ENCODE measurements at places on chromosomes 2 and 18.

- DNase-seq = no peak
These were observed 32.6 kb upstream of the RAPH1 start for GRCh38 chr2:203567691-203568090.

GRCh38 chr2:51516667-51517066 is 484.7 kb upstream of the NRXN1 start:
- DNase-seq = no peak

DNA sequence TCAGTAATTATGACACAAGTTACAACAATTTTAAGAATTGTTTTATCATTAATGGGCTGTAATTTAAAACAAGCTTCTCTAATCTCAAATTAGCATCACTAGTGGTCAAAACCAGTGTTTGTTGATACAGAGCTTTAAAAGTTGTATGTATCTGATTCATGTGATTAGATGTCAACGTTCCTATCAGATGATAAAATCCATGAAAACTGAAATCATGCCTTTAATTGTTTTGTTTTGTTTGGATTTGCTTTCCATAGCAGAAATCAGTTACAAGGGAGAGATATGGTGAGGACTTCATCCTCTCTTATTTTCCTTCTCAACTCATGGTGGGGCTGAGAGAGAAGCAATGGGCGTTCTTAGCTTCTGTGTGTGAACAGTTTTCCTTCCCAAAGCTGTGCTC is 469.6 kb downstream of the PID1 start:
- DNase-seq = no peak

DNA sequence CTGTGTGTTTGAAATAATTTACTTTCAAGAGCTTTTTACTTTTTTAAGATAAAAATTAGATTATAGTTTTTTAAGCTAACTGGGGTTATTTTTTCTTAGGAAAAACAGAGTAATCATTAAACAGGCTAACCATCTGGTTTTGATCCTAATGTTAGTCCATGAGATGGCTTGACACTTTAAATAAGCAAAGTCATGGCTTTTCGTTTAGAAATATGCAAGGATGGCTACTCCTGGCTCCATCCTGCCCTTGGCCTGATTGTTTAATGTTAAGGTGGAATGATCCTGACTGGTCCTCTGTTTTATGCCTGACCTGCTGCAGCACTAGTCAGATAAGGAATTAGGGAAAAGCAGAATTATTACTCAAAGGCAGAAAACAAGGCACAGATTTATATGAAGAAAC is 39.7 kb upstream of the PNPT1 start:
- DNase-seq = no peak

DNA sequence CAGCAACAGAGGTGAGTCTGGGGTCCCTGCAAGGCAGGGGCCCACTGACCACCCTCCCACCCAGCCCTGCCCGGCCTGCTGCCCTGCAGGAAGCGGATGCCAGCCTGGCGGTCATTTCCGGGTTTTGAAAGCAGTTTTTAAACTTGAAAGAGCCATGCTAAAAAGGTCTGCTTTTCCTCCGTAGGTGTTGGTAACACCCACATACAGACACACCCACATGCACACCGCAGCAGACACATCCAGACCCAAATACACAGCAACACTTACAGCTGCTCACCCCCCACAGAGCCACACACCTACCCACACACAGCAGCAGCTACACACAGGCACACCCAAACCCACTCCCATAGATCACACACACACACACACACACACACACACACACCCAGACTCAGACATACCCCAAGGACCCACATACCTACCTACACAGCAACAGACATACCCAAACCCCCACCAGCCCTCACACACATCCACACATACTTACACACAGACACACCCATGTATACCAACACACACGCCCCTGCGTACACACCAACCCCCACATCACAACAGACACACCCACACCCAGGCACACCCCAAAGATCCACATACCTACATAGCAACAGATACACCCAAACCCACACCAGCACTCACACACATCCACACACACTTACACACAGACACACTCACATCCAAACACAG is 7.6 kb downstream of the ZFP36L2 start:
- DNase-seq = no peak

GRCh38 chr2:103859238-103859637 is 994.7 kb upstream of the POU3F3 start:
- DNase-seq = no peak

DNA sequence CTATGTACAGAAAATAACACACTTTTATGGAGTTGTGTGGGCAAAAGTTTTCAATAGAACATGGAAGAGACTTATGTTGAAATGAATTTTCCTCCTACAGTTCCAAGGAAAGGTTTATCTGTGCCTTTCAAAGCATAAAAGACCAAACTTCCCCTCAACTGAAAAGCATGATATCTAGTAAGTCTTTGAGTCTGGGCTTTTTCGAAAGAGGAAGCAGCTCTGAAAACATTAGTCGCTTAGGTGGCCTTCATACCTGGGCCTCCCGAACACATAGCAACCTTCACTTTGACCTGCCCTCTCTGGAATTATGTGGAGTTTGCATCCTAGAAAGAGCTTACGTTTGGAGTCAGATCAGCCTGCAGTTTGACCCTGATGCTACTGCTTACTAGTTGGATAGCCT is 4.8 kb upstream of the CAPN14 start:
- DNase-seq = no peak

GRCh38 chr2:65465857-65466256 is 33.5 kb upstream of the SPRED2 start:
- peak; percentile 1 for DNase-seq

- no peak for DNase-seq
These were observed 78.3 kb upstream of the CRIM1 start for GRCh38 chr2:36277146-36277808.

DNA sequence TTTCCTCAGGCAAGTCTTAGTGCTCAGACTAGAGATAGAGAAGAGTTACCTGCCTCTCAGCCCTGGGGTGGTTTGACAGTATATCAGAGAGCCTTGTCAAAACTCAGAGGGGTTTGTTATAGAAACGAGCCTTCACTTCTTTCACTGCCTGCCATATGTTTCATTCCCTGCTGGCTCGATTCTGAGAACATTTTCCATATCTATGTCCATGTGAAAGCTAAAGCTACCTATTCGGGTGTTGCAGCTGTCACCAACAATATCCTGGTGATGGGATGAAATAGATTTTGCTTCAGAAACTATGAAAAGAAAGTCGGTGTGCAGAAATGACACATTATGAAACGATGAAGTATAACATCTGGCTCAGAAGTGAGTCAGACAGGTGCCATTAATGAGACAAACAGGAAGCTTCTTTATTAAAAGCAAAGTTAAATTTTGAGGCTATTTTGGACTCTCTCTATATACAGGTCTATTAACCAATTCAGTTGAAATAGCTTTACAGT is 56.1 kb upstream of the TANK start:
- DNase-seq = no peak

DNA sequence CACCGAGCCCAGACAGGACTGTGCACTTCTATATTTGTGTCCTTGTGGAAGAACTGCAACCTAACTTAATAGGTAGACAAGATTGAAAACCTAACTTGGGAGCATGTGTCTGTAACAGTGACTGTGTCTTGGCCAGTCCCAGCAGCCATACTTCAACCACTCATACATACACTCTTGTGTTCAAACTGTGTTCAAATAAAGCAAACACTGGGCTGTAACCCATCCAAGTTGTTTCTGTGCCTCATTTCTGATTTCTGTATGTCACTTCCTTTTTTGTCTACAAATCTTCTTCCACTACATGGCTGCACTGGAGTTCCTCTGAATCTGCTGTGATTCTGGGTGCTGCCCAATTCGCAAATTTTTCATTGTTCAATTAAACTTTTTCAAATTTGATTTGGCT is 31.0 kb downstream of the MSGN1 start:
- no peak for DNase-seq

DNA sequence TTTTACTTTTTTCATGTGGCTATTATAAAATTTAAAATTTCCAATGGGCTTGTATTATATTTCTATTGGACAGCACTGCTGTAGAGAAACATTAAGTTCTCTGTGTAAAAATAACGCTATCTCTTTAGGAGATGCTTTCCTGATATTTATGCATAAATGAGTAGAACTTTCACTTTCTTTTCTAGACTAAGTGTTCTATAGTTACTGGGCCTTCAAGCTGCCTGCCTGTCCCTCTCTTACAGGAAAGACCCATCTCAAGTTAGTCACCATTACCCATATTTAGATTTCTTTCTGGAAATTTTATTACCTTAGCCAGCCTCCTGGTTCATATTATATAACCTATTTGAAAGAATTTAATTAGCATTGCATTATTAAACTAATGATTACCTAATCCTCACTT is 4.8 kb downstream of the ITGA4 start:
- DNase-seq = no peak

GRCh38 chr2:45567974-45568789 is 42.9 kb downstream of the SRBD1 start:
- no peak for DNase-seq

DNA sequence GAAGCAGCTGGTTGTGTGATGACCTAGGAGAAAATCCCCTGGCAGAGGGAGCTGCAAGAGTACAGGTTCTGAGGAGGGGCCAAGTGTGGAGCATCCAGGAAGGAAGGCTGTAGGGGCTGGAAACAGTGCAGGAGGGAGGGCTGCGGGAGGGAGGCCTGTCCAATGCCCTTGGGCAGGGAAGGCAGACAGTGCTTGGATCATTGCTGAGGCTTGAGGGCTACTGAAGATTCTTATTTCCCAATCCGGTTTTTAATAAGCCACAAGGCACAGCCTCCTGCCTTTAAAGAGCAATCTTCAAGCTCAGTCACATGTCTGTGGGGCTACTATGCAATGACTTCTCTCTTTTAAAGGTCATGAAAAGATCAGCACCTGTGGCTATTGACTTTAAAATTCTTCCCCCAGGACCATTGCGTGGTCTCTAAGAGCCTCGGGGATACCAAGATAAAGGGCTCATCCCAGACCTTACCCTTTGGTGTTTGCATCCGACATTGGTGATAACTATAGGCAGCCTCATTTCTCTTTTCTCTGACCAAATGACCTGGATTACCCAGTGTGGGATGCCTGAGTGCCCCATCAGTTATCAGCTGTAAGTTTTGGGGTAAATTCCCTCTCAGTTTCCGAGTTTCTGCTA is 149.6 kb downstream of the DOCK10 start:
- no peak for DNase-seq

DNA sequence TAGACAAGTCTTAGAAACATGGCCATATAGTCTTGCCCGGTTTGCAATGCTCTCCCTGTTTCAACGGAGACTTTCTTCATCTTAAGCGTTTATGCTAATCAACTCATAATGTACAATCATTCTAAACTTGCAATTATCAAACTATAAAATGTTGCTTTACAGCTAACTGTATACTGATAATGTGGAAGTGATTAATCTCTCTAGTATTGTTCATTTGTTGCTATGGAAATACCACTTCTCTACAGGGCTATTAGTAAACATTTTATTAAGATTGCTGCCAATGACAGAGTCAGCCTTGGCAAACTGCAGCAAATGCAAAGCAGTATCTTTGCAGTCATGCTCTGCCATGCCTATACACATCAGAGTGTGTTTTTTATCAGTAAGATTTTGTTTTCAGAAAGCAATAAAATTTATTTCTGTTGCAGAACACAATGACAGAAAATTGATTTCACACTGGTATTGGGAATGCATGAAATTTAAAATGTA is 1201.8 kb upstream of the CDH2 start:
- DNase-seq = no peak

DNA sequence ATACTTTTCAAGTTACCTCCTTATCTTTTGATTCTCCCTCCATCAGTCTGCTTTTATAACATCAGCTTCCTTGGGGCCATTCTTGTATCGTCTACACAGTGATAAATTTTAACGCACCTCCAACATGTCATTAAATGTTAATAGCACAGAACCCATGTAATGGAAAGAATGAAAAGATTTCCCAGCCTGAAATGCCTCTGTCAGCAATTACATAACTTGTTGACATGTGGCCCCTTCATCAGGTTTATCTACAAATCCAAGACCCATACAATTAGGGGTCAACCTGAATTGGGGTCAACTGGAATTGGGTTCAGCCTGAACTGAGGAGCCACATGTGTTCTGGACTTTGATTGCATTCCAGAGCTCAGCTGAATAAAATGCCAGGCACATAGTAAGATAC is 148.2 kb upstream of the KLF7 start:
- no peak for DNase-seq

DNA sequence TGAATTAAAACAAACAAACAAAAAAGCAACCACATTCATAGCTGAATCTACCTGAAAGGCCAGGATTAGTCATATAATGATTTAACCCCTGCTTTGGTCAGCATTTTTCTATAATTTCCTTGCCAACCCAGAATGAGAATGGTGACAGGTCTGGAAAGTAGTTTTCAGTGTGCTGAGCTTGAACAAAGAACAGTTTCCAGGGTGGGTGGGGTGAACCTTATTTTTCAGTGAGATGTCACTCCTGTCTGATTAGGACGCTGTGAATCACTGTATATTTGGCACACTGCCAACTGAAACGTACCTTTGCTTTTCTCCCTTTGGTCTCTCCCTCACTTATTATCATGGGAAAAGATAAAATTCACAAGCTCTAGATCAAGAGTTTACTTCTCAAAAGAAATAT is 35.0 kb upstream of the DSC1 start:
- no peak for DNase-seq

GRCh38 chr2:44086629-44087028 is 82.0 kb upstream of the PPM1B start:
- no peak for DNase-seq

DNA sequence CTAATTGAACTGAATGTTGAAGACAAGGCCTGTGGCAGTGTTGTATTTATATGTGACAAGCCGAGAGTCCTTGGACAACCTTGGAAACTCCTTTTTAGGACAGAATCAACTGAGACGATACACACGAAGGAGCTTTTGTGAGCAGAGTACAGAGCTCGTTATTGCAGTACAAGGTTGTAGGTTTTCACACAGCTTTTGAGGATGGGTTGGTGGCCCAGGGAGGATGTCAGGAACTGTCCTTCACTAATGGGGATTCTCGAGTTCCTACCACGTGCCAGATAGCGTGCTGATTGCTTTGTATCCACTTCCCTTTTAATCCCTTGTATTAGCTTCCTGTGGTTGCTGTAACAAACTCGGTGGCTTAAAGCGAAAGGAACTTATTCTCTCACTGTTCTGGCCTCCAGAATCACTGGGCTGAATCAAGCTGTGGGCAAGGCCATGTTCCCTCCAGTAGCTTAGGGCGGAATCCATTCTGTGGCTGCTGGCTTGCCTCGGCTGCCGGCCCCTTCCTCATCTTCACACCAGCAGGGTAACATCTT is 20.2 kb downstream of the INPP4A start:
- no peak for DNase-seq

- DNase-seq = no peak
These were observed 57.3 kb upstream of the SULT1C3 start for GRCh38 chr2:108182489-108182888.

DNA sequence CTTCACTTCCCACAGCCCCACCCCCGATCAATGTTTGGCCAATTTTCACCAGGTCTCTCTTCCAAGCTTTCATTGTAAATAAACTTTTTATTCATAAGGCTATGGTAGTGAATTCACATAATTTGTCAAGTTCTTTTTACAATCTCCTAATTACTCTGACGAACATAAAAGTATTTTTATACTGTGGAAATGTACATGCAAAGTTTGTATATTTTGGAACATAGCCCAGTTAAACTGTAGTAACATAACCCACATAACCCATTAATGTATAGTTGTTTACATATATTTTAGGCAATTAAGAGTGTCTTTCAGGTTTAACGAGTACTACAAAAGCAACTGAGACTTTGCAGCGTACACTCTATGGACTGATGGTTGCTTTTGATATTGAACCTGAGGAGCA is 228.3 kb upstream of the ERBB4 start:
- peak; percentile 39 for DNase-seq

- no peak for DNase-seq
These were observed 999.8 kb upstream of the CDH2 start for GRCh38 chr18:29176681-29177080.

All from NCI-H526 treated with DMSO at 0.1 percent for 48 hours (cell line).